MG63 (cell line): ENCODE measurements at places on chromosomes 11 and 22.
A peak's percentile ranks its signal among the peaks of the same experiment; 100 is the strongest.

DNA sequence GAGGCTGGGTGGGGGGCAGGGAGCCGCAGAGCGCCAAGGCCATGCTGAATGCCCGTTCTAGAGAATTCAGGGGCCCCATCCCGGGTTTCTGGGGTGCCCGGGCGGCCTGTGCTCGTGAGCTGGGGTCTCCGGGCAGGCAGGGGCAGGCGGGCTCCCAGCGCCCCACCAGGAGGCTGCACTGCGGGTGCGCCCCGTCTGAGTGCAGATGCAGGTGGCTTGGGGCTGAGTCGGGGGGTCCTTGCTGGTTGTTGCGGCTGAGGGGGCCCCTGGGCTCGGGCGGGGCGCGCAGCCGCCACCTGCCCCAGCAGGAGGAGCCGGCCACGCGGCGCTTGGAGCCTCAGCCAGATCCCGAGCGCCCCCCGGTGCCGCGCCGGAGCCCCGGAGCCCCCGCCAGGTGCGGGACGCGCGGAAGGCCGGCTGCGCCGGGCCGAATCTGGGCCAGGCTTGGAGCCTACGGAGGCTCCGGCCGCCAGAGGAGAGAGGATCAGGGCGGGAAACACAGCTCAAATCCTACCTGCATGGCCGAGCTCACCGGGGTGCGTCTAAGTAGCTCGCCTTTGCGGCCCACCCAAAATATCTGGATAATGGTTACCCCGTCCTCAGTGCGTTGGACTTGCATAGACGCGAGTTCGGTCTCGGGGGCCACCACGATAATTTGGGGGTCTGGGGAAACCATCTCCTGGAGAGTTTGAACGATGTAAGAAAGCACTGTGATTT is 590 bp upstream of the IGF2 start:
- no peak for DNase-seq

GRCh38 chr11:313304-313786 is 495 bp upstream of the IFITM1 start:
- DNase-seq: no peak

DNA sequence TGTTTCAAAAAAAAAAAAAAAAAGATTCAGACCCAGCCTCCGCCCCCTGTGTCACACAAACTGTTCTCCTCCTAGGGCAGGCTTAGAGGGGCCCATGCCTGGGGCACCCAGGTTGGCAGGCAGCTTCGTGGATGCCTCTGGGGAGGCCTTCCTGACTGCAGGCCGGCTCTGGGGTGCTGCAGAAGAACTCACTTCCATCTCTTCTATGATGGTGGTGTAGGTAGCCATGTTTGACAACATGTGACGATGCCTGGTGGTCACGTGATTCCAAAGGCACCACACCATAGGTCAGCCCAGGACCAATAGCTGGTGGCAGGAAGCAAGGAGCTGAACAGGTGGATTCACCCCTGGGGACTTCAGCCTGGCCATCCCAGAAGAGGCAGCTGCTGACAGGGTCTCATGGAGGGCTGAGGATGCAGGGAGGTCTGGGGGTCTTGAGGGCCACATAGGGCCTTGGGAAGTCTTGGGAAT is 24.1 kb upstream of the CELSR1 start:
- peak; percentile 29 for DNase-seq

GRCh38 chr11:6663794-6664469 is 8.3 kb upstream of the DCHS1 start:
- DNase-seq: no peak

DNA sequence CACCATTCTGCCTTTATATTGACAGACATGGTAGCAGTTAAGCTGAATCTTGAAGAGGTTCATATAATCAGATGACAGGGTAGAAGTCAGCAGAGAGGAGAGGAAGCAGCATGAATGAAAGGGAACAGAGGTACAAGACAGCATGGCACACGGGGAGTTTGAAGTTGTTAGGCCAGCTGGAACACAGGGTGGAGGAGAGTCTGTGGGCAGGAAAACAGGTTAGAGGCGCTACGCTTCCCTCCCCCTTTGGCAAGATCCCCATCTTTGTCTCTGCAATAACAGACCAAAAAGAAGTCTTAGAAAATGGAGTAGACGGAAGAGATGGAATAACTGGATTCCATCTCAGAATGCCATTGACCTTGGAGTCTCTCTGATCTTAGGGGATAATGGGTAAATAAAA is 20.0 kb upstream of the NDUFC2 start:
- no peak for DNase-seq

- DNase-seq: no peak
Measured at GRCh38 chr11:12524865-12525264, 147.5 kb downstream of the PARVA start.

DNA sequence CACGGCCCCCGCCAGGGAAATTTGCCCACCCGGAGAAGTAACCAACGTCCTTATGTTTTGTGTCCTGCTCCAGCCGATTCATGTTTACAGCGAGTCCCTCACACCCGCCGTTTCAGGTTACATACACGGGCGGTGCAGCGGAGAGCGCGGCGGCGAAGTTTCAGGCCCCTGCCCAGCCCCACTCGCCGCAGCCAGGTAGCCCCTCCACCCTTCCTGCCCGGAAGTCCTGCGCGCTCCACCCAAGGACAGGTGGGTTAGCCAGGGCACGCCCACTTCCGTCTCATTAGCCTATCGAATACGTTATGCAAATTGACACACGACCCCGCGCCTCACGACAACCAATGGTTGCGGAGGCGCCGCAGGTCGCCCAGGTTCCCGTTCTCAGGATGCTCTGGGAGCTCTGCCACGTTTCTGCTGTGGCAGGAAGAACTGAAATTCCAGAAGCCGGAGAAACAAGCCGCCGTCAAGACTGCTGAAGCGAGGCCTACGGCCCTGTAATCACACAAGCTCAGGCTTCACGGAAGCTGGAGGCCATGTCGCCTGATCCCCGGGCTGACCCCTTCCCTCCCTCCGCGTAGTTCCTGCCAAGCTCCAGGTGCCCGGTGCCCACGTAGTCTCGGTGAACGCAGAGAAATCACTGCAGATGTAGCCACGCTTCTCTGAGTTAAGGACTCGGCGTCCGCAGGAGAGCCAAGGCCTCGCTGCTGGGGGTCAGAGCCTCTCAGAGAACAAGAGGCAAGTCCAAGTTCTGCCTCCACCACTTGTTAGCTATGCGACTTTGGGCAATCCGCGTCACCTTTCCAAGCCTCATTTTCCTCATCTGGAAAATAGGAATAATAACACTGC is 22.4 kb upstream of the MYH9 start:
- no peak for DNase-seq

DNA sequence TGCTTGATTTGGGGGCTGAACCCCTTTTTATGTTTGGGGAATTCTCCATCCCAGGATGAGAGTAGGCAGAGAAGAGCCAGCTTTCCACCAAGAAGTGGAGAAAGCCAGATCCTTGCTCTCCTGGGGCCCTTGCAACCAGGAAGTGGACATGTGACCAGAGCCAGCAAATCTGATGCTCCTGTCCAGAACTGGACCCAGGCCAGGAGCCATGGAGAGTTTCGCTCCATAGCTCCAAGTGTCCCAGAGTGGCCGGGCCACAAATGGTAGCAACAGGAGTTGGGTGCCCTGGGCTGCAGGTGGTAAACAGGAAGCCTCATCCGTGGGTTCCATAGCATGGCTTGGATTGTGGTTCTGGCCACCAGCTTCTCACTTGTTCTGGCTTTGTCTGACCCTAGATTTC is 93.9 kb upstream of the CD82 start:
- DNase-seq: no peak

- peak; percentile 73 for DNase-seq
Measured at GRCh38 chr11:8033305-8034105, 46.4 kb downstream of the EIF3F start.

- no peak for DNase-seq
Measured at GRCh38 chr11:18280438-18281045, 14.5 kb downstream of the SAA1 start.

DNA sequence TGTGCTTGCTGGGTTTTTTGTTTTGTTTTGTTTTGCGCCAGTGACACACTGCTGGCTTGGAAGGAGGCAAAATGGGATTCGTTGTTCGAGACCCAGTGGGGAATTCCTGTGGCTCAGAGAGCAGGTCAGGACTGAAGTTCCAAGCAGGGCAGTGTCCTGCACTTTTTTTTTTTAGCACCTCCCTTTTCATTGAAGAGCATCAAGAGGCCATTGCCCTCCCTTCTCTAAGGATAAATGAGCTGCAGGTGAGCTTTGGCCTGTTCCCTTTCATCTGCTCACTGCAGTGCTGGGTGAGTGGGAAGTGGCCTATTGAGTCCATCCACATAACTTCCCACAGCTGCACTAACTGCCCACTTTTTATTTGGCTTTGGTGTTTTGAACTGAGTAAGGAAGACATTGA is 87.8 kb downstream of the ARHGAP42 start:
- no peak for DNase-seq

DNA sequence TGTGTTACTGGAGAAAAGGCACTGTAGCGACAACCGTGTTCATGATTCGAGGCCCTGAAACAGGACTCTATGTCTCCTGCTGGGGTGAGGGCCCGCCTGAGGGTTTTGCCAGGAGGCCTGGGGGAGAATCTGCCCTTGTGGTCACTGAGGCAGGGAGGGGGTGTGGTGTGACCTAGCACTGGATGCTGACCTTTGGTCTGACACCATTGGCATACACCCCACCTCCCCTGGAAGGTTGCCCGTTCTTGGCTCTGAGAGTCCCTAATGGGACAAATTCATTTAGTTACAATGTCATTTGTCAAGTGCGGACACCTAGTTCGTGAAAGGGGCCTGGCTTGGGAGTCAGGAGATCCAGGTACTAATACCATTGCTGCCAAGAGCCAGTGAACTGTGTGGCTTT is 29.0 kb downstream of the NECTIN1 start:
- DNase-seq: no peak

- peak; percentile 34 for DNase-seq
Measured at GRCh38 chr11:16000065-16000464, 356.3 kb downstream of the SOX6 start.

DNA sequence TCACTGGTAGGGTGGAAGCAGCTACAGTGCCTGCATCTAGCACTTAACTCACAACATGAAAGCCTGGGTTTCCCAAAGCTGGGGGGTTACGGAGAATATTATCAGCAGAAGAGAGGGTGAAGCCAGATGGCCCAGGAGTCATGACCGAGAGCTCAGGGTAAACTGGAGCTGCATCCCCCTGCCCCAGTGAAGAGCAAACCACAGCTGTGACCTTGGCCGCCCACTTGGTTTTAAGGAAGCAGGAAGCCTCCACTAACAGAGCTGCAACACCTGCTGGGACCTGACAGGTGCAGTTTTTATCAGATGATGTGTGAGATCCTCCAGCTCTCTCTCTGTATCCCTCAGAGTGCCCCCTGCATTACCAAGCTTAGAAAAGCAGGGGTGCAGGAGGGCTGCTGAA is 20.9 kb downstream of the TCP11L1 start:
- no peak for DNase-seq

GRCh38 chr11:104594228-104594958 is 303.9 kb downstream of the CASP12 start:
- DNase-seq: no peak

DNA sequence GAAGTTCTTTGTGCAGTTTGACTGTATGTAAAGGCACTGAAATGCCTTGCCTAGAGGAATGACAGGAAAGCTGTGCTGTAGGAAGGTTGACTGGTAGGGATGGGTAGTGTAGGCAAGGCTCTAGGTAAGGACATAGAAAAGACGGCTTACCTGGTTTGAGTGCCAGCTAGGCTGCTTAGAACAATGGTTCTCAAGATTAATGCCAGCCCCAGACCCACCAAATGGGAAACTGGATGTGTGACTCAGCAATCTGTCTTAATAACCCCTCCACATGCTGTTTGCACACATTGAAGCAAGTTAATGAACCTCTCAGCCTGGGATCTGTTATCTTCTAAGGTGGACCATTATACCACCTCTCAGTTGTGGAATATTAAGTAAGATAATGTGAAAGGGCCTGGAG is 3.7 kb downstream of the RPS3 start:
- DNase-seq: no peak

GRCh38 chr11:70631624-70632047 is 233.3 kb downstream of the CTTN start:
- no peak for DNase-seq

DNA sequence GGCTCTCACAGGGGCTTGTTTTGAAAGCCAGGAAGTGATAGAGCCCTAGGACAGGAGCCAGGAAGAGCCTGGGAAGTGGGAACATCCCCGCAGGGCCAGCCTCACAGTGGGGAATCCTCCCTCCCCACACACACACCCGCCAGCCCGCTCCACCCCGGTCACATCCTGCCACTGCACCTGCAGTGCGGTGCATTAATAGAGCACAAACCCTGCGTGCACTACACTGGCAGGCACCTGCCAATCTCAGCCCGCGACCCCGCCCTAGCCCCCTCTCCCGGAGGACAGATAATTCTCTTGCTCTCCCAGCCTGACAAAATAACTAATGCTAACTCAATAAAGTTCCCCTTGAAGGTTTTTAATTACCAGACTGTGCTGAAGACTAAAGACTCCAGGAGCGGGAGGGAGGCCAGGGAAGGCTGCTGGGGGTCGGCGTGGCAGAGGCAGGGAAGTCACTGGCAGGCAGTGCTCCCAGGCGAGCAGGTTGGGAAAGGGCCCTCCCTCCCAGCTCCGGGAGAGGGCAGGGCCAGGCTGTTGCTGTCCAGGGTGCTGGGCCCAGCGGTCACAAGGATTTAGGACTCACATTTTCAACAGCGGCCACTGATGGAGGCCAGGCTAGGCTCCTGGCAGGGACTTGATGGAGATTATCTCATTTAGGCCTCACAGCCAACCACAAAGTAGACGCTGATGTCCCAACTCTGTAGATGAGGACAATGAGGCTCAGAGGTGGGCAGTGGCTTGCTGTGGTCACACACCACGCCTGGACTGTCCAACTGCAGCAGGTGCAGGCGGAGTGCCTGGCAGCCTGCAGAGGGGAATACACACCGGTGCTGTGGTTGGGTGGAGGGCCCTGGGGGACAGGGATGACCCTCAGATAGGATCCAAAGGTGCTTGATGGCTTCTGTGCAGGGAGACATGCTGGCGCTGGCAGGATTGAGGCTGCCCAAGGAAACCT is 23.9 kb upstream of the TCF20 start:
- peak; percentile 25 for DNase-seq

DNA sequence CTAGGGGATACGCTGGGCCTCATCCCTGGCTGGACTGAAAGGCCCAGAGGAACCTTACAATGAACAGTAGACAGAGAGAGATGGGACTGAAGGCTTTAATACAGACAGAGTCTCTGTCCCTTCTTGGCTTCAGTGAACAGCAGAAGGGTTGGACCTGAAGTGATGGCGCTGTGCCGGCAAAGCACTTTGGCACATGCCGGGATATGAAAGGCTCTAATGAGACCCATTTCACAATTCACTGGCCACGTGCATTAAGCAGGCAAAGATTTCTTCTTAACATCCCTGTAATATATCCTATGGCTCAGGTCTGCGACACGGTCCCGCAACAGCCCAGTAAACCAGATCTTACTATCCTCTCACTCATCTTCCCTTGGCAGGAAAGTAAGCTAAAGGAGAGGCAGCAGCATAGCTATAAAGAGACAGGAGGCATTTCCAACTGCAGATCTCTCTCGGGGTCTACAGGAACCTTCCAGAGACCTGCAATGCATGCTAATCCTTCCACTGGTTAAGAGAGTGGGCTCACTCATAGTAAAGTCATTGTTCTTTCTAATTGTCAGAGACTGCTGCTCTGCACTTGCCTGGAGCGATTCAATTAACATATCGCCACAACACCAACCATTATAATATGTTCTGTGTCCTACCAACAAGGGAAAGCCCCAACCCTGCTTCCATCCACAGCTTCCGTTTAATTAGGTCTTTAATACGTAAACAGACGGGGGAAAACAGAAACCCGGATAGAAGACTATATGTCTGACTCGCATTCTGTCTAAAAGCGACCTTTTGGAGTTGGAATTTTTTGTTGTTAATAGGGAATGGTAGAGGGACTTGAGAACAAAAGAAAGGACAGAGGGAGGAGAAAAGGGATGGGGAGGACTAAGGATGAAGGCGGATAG is 1179.0 kb downstream of the LRRC4C start:
- no peak for DNase-seq
